ENCODE measurements at places on chromosomes 1 and 21.

DNA sequence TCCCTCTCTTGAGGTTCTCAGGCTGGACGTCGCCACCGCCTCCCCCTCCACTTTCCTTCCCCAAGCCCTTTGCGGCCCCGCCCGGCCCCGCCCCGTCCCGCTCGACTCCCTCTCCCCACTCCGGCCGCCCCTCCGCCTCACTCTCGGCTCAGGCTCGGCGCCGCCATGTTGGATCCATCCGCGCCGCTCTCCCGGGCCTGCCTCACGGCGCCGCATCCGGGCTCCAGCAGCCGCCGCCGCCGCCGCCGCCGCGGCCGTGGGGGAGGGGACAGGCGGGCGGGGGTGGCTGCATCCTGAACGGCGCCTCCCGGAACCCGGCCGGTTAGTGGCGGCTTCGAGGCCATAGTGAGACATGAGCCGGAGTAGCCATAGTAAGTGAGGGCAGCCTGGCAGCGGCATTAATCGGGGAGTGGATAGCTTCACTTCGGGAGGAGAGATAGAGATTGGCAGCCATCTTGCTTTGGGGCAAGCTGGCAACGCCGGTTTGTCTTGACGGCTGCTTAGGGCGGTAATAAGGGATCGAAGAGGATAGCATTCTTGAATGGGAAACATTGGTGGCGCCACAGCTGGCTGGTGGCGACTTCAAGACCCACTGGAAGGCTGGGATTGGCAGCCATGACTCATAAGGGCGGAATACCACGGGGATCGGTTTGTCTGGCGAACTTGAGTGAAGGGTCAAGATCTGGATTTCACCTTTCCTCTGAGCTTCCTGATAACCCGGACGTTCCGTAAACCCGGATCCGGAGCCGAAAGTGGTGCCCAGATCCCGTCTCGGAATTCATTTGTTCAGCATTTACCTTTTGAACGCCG, at the start of gene DEDD:
Gene DEDD (minus strand): TSS at position 258 of the 810 bp plus-strand sequence. CDS start 8,205 bp downstream, outside the sequence.
- peak; percentile 99 for DNase-seq

- no peak for DNase-seq
Measured at GRCh38 chr1:157724537-157725220, 24.1 kb upstream of the FCRL3 start.

- DNase-seq: no peak
Measured at GRCh38 chr1:234503193-234504050, 24.4 kb upstream of the TARBP1 start.

GRCh38 chr1:5847013-5847659, 145.1 kb downstream of the NPHP4 start:
- DNase-seq: no peak

DNA sequence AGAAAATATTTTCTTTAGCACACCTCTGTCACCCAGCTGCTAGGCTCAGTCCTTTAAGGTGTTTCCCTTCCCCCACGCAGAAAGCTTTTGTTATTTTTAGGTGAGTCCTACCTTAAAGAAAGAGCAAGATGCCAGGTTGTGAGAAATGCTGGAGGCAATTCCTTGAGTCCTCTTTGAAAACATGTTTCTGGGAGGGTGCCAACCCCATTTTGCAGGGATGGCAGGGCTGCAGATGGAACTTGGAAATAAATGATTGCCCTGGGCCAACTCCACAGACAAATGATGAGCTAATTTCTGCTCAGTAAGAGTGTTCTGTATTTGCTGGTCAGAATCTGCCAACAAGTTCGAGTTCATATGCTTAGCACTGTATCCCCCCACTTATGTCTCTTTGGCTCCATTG, 119.2 kb upstream of the RAB3GAP2 start:
- no peak for DNase-seq
